ENCODE measurements at places on chromosomes 2 and 18.

DNA sequence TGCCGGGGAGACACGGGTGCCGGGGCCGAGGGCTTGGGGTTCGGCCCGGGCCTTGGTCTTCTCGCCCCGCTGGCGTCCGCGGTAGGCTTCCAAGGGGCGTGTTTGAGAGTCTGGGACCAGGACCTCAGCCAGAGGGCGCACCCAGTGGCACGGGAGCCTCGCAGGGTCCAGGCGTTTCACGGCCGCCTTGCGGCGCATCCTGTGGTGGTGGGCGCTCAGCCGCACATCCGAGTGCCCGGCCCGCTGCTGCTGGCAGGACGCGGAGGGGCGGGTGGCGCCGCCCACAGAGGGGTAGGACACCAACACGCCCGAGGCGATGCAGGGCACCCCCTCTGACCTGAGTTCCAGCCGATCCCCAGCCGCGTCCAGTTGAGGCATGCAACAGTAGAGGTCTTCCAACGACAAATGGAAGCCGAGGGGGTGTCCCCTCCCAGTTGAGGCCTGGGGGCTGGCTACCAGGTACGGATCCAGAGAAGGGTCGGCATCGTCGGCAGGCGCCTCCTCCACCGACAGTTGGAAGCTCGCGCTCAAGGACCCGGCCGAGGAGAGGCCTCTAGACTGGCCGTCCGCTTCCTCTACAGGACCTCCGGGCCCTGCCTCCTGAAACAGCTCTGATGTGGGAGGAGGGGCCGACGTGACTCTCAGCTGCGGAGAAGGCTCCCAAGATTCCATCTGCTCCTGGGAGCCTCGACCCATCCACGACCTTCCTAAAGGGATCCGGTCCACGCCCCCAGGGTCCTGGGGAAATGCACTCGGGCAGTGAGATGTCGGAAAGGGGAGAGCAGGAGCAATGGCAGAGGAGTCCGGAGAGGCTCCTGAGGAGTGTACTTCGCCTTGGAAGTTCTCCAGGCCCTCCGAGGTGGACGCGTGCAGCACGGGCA is 6.3 kb downstream of the C2orf81 start:
- no peak for DNase-seq

DNA sequence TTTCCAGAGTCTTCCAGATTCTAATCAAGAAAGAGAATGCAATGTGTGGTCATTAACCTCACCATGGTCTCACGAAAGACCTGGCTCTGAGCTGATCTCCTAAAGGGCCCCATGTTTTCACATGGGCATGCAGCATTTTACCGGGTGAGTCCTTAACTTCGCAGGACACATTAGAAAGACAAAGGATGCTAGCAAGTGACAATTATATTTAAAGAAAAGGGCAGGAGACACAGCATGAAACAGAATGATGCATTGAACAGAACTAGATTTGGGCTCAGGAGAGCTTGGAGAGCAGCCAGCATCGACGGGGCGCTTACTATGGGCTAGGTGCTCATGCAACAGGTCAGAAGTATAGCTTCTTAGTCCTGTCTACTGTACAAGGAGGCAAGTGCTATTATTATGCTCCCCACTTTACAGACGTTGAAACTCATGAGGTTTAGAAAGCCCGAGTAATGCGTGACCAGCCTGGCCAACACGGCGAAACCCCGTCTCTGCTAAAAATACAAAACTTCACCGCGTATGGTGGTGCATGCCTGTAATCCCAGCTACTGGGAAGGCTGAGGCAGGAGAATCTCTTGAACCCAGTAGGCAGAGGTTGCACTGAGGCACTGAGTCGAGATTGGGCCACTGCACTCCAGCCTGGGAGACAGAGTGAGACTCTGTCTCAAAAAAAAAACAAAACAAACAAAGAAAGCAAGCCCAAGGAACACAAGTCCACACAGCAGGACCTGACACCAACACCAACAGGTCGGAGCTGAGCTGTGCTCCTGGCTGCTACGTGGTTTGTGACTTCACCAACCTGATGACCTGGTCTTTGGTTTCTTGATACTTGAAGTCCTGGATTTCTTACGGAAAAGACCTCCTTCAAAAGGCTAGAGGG is 16.1 kb downstream of the MBP start:
- no peak for DNase-seq

- no peak for DNase-seq
Measured at GRCh38 chr2:113011108-113011507, 5.8 kb downstream of the IL36A start.

GRCh38 chr2:206328974-206329373 is 54.5 kb downstream of the ZDBF2 start:
- DNase-seq: no peak

DNA sequence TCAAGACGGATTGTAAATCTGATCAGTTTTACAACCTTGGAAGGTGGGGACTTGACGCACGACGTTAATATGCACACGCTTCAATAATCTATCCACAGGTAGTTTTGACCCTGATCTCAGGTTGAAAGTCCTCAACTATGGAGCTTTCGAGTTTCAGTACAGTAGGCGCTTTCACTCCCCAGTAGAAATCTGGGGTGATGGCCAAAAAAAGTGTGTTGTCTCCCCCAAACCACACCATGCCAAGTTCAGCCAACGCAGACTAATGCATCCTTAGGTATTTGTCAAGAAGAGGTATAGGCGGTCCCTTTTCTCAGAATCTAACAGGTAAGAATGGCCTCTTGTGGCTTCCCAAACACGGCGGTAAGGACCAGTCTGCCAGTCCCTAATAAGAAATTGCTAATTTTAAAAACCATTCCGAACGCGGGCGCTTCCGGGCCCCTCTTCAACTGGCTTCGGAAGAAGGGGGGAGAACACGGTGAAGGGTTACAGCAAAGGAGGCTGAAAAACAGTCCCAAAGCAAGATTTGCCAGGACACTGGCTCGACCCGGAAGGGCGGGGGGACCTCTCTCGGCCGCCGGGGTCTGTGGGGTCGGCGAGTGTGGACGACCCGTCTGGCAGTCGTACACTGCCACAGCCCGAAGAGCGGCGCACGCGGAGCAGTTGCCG is 659 bp downstream of the FAM210A start:
- DNase-seq: no peak

- no peak for DNase-seq
Measured at GRCh38 chr18:9804517-9805104, 81.2 kb upstream of the TXNDC2 start.

DNA sequence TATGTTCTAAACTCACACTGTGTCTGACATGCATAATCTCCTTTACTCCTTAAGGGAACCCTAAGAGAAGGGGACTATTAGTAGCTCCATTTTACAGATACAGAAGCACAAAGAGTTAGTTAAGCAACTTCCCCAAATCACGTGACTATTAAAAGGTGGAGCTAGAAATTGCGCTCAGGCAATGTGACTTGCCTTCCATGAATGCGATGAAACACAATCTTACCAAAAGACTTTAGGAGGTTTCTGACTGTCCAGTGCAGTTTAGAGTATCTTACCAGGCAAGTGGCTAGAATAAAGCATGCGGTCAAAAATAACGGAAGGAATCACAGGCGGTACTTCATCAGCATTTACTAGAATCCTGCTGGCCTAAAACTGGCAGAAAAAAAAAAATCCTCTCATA is 70.4 kb downstream of the ZNF521 start:
- DNase-seq: no peak

DNA sequence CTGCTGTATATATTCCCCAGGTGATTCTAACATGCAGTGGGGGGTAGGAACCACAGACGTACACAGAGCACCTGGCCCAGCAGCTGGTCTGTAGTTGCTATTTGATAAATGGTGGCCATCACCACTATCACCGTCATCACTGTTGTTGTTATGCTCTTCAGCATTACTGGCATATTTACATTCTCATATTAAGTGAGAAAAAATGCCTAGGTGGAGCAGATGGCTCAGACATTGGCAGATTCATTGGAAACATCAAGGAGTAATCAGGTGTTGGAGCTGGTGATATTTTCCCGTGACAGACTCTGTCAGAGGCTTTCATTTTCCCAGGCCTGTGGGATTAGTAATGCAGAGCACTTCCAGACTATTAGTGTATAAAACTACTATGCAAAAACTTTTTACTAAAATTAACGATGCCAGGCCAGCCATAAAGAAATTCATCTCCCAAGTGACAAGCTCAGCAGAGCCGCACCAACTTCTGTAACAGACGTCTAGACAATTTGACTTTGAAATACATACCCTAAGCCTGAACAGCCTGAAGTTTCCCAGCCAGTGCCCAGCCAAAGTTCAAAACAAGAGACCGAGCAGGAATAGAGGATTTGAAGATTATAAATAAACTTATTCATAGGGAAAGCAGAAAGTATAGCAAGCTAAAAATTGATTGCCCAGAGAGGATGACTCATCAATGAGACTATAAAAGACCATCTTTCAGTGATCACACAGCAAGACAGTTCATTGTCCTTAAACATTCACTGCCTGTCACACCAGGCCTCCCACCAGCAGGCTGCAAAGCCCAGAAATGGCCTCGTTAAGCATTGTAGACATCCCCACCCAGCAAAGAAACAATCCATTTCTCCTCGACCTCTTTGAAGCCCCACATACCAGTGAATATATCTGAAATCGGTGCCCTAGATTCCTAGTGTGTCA is 247.4 kb upstream of the CHAC2 start:
- no peak for DNase-seq

DNA sequence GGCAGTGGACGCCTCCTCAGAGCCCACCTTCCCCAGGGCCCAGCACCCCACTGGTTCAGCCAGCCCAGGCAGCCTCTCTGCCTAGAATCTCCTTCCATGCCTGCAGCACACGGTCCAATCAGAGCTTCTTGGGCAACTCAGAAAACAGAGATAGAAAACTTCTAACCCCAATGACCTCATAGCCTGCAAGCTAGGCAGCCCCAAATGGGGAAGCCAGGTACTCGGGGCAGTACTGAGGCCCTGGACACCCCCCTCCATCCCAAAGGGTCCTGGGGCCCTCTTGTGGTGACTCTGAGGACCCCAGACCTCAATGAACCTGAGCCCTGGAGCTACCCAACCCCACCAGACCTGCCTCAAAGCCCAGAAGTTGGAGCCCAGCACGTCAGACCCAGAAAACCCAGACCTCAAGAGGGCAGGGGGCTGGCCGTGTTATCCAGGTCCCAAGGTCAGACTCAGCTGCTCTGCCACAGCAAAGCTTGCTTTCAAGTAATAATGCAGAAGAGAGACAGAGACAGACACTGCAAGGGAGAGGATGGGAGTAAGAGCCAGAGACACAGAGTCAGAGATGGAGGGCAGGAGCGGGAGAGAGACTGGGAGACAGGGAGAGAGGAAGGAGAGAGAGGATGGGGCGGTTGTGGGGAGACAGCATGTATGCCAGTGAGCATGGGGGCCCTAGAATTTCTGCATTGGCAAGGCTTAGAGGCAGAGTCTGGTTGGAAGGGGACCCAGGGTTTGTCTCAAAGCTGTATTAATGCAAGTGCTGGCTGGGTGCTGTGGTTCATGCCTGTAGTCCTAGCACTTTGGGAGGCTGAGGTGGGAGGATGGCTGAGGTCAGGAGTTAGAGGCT is 28.2 kb downstream of the SERTAD2 start:
- DNase-seq: no peak

- DNase-seq: no peak
Measured at GRCh38 chr2:8609357-8609811, 72.5 kb upstream of the ID2 start.

DNA sequence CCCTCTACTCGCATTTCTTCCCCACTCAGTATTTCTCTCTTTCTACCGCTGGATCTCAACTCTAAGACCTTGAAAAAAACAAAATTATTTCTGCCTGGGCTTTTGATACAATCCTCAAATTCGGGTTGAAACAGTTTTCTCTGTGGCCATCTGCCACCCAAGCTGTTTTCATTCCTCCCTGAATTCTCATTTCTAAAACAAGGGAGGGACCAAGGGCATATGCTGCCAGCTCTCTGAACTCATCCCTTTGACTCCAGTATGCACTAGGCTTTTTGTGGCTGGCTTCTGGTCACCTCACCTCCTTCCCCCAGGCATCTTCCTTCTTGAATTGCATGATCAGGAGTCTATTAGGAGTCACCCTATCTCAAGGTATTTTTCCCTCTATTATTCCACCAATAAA is 49.5 kb downstream of the CCDC148 start:
- no peak for DNase-seq

DNA sequence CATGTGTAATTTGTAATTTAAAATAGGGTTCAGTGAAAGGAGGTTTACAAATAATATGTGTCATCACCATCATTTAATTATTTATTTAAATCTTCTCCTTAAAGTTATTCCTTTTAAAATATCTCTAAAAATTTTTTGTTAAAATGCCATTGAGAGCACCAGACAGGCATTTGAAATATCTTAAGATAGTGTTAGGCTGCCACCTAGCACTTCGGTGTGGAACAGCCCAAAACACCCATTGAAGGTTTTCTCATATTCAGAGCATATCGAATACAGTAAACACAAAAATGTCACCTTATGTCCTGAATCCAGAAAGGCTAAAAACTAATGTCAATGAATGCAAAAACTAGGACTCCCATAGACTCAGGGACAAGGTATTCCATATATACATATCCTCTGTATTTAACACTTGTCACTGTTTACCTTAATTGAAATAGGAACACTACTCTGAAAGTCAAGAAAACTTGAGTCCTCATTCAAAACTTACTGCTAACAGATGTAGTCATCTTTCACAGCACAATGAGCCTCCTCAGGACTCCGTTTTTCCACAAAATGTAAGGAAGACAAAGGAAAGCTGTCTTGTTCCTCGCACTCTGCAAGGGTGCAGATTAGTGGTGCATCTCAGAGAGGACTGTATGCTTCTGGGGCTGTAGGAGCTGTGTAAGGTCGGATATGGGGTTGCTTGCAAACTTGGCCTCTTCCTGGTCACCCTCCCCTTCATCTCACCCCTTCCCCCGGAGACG is 329.5 kb downstream of the PAX3 start:
- no peak for DNase-seq

DNA sequence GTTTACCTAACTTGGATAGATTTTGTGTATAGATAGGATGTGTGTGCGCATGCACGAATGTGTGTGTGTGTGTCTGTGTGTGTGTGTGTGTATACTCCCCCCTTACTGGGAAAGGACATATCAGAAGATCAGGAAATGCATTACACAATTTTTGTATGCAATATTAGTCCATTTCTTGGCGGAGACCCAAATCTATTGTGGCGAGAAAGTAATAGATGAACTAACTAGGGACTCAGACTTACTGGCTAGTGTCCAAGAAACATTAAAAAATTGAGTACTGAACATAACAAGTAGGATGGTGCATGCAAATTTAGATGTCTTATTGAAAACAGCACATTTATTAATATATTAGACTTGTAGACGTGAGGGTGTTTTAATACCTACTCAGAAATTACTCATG is 1036.5 kb upstream of the FANCL start:
- DNase-seq: no peak

DNA sequence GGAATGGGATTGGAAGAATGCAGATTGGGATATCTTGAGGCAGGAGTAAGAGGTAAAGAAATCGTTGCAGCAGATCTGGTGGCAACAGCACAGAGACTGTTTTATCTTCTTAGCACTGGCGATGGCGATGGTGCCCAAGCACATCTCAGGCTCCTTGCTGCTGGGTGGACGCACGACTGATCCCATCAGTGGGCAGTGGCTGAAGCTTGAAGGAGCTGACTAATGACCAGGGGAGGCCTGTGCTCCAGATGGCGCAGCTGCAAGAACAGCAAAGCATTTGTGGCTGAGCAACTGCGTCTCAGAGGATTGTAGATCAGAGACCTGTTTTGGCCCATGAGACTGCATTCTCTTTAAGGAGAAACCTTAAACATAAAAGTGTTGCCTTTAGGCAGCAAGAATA is 54.6 kb downstream of the GALR1 start:
- DNase-seq: no peak

All from activated CD4-positive, alpha-beta T cell treated with anti-CD3 and anti-CD28 coated beads for 4 hours (primary cell).